NCI-H1092 (cell line): ENCODE measurements at places on chromosomes 6 and 20.

DNA sequence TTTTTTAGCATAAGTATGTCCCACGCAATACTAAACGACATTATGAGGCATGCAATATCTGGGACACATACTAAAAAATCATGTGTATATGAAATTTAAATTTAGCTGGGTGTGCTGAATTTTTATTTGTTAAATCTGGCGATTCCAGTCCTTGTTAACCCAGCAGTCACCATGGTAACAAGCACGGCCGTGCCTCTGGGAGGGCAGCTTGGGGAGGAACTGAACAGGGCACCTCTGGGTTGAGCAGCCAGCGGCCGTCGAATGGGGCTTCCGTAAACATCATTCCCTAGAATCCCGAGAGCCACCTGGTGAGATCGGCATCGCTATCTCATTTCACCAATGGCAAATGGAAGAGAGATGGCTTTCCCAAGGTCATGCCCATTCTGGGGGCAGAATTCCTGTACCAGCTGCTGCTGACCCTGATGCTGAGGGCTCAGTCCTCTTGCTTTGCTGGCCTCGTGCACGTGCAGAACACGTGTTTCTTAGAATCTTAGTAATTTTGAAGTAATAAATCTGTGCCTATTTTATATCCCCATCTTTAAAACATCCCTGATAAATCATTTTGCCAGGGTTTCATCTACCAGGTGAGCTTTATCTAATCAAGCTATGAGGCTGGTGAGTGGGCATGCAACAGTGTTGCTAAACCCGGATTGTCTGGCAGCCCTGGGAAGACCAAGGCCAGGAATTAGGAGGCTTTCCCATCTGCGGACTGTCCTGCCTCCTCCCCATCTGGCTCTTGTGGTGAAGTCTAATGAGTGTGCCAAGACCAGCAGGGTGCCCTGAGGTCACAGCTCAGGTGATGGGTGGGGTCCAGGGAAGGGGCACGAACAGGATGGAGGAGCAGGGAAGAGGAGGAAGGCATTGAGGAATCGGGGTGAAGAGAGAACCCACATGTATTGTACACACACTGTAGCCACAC lies 85.1 kb downstream of the AGPAT4 start:
- no peak for DNase-seq

GRCh38 chr20:63496596-63497120 lies 2.2 kb downstream of the EEF1A2 start:
- no peak for DNase-seq

GRCh38 chr6:76594109-76594508 lies 521.6 kb upstream of the IMPG1 start:
- DNase-seq, result no peak

DNA sequence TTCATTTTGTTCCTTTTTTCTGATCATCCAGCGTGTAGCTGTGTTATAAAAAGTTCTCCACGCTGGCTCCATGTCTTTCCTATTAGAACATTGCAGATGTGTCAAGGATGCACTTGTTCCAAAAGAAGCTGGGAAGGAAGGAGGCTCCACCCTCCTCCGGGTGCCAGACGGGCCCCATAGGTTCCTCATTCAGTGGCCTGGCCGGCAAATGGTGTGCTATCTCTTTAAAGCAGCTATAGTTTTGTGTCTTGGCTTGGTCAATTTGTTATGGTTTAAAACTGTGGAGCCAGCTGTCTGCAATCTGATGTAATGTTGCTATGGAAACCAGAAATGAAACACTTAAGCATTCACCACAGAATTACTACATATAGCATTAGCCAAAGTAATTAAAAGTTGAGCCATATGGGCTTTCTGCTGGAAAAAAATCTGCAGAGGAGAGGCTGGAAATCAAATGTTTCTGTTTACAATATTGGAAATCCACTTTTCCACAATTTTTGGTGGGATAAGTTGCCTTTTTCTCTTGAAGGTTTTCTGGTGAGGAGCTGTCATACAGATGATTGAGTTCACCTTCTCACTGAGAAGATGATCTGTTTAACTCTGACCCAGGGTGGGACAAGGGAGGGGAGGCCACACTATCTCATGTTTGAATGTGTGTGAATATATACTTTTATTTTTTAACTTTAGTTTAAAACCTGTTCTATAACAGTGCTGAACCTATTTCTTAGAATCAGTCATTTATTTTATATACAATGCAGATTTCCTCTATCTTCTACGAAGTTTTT lies 167.4 kb downstream of the SASH1 start:
- no peak for DNase-seq

- no peak for DNase-seq
Measured at GRCh38 chr20:24608926-24609667, 139.7 kb downstream of the SYNDIG1 start.

GRCh38 chr6:996271-996852 lies 303.4 kb upstream of the EXOC2 start:
- DNase-seq, result no peak
